ENCODE measurements at places on chromosomes 6 and 20.

GRCh38 chr6:76466286-76466685 lies 393.8 kb upstream of the IMPG1 start:
- no peak for DNase-seq

GRCh38 chr6:94361304-94362060 lies 942.1 kb upstream of the EPHA7 start:
- DNase-seq: no peak

DNA sequence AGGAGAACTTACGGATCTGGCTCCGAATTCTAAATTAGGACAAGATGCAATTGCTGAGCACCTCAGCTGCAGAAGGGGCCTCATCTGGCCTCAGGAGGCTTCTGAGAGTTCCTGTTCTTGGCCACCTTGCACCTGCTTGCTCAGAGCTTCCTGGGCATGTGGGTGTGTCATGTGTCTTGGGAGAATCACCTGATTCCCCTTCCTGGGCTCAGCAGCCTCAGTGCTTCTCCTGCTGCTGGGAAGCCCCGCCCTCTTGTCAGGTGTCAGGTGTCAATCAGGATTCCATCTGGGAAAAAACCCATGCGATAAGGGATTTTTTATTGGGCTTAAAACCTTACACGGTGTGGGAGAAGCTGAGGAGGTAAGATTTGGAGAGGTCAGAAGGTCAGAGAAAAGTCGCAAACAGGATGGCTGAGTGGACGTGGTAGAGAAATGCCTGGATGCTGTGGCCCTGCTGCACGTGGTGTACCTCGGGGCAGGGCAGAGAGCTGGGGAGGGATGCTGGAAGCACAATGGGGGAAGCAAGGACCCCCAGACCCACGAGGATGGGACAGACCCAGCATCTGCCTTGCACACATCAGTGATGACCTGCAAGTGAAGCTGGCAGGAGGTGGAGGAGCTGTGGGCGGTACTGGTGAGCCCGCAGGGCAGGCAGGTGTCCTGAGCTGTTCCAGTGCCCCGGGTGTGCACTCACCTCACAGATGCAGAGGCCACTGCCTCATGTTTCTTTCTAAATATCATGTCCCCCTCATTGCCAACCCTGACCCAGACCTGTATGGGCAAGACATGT lies 170.8 kb downstream of the CDH4 start:
- no peak for DNase-seq

DNA sequence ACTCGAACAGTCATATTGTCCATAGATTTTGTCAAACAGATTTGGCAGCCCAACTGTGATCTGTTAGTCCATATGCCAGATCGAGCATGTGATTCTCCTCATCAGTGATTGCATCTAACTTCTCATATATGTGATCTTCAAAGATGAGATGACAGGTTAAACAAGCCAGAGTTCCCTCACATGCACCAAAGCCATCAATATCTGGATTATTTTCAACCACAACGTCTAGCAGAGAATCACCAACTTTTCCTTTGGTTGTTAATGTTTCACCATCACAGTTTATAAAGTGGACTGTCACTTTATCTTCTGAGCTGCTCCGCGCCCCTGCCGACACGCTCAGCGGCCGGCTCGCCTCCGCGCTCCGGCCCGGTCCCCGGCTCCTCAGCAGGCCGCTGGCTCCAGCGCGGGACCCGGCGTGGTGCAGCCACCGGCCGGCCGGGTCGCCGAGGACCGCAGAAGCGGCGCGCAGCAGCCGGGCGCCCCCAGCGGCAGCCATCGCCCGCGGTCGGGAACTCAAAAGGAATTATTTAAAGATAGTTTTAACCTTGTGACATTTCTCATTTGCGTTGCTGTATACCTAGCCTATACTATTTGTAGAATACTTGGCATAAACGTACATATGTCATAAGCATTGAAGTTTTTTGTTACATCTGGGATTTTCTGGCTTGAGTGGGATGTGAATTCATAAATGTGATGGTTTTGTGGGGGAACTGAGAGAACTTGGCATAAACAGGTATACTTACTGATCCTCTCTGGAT lies 40.1 kb upstream of the DYNLRB1 start:
- peak; percentile 6 for DNase-seq

- no peak for DNase-seq
Measured at GRCh38 chr6:55943329-55943728, 67.9 kb upstream of the BMP5 start.

DNA sequence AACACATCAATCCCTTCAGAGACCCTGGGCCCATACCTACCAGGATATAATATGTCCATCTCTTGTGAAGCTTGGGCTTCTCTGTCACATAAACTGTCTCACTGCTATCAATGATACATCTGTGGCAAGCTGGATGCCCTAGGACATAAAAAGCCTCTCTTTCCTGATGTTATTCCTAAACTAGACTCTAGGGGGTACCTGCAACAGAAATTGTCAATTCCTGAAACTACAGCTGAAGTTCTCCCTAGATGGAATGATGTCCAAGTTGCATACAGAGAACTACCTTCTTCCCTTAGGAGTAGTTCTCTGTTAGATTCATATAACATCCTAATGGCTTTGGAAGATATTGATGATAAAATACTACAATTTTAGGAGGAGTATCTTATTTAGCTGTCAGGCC lies 35.8 kb downstream of the TBX18 start:
- no peak for DNase-seq

GRCh38 chr20:33963751-33964150 lies 30.0 kb upstream of the RALY start:
- DNase-seq: no peak

- no peak for DNase-seq
Measured at GRCh38 chr6:76250666-76251065, 178.2 kb upstream of the IMPG1 start.

DNA sequence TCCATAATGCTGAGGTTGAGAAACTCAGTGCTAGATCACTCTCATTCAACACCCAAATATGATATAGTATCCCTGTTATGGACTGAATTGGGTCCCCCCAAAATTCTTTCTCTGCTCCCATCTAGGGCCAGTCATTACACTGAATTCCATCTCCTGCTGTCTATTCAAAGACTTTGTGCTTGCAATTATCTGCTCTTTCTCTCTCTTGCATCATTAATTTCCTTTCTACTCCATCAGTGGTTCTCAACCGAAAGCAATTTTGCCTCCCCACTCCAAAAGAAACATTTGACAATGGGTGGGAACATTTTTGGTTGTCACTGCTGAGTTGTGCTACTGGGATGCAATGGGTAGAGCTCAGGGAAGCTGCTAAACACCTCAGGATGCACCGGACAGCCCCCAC lies 271.5 kb upstream of the CDYL start:
- DNase-seq: no peak

DNA sequence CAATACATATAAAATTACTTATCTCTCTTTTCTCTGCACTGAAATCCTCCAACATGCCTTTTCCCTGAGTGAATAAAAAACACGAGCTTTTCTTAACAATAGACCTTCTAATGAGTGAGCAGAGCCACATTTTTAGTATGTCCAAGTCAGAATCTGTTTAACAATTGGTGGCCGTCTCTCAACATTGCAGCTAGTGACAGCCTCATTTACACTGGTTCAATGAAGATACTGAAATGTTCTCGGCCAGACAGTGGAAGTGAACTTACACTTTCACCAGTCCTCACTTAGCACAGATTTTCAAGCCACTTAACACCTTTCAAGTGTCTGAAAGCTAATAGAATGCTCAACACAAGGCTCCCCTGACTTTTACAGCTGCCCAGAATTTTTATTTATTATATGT lies 767.1 kb downstream of the KIF16B start:
- no peak for DNase-seq

- DNase-seq: no peak
Measured at GRCh38 chr20:32064667-32065066, 12.6 kb downstream of the HCK start.

DNA sequence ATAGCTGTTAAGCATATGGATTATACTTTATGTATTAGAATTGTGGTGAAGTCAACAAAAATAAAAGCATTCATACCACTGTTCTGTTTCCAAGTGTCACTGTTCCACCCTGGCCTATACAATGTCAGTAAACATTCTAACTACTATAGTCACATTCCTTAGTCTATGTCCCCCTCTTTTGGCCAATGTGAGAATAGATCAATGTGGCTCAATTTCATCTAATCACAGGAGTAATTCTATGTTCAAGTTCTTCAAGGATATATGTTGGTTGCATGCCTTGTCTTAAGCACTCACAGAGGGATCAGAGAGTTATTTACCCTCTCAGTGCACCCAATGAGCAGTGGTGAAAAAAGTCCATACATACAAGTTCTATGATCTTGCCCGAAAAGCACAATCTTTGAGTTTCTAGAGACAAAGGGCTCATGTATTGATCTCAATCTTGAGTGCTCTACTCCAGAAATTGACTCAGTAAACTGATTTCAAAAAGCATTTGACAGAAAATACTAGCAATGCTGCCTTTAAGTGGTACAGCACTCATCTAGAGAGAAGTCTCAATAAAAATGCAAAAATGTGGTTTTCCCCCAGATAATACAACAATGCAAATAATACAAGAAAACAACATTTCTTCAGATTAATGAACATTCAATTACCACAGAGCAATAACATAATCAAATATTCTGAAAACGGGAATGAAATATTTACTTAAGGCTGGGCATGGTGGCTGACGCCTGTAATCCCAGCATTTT lies 16.5 kb downstream of the SMLR1 start:
- no peak for DNase-seq

- no peak for DNase-seq
Measured at GRCh38 chr6:158707120-158707820, 57.4 kb downstream of the SYTL3 start.

DNA sequence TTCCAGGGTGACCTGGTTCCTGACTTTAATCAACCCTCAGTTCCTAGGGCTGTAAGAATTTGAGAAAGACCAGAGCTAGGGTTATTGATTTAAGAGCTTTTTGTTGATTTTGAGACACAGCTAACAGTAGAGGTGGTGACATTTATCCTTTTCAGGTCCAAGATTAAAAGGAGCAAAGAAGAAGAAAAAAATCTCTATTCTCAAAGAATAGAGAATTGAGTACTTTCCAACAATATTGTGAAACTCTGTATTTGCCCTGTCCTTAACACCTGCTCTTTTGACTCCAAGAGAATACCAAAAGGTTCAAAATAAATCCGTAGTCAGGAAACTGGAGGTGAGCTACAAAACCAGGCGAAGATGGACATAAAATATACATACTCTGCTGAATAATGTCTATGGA lies 7.3 kb downstream of the PAQR8 start:
- no peak for DNase-seq

- no peak for DNase-seq
Measured at GRCh38 chr6:108464418-108465097, 96.2 kb upstream of the FOXO3 start.

DNA sequence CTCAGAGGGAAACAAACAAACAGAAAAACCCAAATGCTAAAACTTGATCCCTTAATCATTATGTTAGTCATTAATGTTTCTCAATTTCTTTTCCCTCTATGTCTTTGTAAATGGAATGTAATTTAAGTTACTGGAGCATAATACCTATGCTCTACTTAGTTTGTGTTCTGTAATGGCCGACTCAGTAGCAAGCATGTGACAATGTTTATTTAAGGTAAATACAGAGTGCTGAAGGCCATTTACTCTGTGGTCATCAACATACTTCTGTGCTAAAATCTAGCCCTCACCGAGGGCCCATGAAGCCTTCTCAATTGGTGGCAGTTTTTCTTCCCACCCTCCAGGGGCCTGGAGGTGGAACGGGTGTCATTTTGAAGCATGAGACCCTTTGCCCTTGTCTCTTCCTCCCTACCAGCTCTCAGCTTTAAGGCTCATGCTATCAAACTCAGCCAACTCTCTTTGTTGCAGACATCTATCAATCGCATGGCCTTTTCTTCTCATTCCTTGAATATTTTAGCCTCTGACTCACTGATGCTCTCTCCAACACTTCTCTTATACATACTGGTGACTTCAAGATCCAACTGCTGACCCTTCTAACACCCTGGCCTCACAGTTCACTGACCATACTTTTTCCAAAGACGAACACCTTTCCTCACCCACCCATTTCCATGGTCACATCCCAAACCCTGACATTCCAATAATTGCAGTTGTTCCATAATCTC lies 48.2 kb downstream of the STX7 start:
- no peak for DNase-seq

GRCh38 chr20:47464380-47465101 lies 37.1 kb upstream of the NCOA3 start:
- DNase-seq: no peak

GRCh38 chr20:46934746-46935287 lies 40.2 kb downstream of the EYA2 start:
- DNase-seq: no peak

GRCh38 chr6:121592261-121592935 lies 157.0 kb downstream of the GJA1 start:
- DNase-seq: no peak
